ENCODE measurements at places on chromosomes 11 and 22.

- DNase-seq = no peak
Measured at GRCh38 chr11:33509632-33510031, 191.0 kb downstream of the C11orf91 start.

DNA sequence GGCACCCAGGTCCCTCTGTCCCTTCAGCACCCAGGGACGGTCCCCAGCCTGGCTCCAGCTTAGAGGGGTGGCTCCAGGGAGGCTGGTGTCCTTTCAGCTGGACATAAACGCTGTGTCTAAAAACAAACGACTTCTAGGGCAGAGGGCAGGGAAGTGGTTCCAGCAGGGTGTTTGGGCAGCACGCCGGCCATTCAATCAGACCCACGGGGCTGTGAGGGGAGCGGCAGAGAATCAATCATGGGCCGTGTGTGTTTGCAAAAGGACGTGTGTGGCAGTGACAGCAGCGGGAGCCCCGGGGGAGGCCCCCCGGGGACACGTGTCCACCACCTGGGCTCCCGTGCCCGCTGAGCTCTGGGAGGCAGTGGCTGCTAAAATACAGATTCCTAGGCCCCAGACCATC is 127.7 kb downstream of the MN1 start:
- no peak for DNase-seq

GRCh38 chr11:132852361-132852760 is 679.9 kb downstream of the OPCML start:
- DNase-seq = no peak

DNA sequence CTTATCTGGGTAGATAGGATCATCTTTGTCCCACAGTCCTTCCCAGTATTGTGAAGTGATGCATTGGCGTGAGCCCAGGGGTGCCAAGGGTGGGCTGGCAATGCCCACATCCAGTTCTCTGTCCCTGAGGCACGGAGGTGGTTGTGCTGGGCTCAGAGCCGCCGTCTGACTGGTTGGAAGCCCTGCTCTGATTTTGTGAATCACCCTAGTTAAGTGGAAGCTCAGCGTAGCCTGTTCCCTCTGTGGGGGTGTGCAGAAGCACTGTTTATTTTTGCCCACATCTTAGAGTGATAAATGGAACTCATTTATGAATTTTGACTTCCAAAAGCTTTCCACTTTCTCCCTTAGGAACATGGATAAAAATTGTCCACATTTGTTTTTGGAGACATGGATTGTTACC is 13.6 kb downstream of the BCR start:
- no peak for DNase-seq

DNA sequence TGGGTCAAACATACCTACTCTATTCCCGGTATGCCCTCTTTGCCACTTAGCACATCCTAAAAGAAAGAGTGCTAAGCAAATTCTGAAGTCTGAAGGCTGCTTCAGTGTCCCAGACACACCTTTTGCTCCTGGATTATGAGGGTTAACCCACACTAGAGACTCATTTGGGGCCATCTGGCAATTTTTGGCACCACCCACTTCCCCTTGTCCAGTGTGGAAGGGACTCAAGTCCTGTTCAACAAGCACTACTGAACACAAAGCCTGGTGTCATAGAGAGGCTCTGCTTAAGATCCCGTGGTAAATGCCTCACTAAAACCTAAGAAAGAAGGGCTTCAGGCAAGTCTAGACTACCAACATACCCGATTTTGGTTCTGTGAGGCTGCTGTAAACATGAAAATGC is 85.8 kb downstream of the SERGEF start:
- no peak for DNase-seq

GRCh38 chr22:30858976-30859713 is 109.4 kb downstream of the MORC2 start:
- no peak for DNase-seq

DNA sequence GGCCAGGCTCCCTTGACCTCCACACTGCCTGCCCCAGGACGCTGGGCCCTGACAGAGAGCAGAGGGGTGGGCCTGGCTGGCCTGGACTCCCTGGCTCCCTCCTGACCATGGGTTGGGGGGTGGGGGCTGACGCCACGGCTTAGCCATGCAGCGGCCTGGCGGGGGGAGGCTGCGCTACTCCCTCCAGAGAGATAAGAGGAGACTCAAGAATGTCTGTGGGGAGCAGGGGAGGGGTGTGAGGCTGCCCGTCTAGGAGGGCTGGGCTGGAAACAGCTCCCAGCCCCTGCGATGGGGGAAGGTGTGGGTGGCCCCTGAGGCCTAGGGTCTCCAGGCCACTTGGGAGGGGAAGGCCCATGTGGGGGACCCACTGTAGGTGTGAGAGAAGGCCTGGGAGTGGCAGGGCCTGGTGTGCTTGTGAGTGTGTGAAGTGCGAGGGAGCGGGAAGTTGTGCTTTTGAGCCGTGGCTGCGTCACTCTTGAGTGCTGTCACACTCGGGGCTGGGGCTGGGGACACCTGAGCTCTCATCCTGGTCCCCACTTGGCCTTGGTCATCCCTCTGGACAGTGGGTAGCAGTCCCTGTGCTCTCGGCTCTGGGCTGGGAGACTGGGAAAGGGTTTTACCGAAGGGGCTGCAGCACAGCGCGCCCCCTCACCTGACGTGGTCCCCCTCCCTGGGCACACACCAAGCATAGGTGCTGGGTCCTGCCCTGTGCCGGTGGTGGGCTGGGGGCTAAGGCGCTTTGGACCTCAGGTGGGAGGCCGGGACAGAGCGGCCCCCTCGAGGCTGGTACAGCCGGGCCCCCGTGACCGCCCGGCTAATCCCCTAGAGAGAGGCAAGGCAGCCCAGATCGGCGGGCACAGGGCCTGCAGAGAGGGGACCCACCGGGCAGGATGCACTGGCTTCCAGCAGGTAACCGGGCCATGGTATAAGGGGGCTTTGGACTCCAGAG is 2.4 kb downstream of the MYRF start:
- DNase-seq = no peak

DNA sequence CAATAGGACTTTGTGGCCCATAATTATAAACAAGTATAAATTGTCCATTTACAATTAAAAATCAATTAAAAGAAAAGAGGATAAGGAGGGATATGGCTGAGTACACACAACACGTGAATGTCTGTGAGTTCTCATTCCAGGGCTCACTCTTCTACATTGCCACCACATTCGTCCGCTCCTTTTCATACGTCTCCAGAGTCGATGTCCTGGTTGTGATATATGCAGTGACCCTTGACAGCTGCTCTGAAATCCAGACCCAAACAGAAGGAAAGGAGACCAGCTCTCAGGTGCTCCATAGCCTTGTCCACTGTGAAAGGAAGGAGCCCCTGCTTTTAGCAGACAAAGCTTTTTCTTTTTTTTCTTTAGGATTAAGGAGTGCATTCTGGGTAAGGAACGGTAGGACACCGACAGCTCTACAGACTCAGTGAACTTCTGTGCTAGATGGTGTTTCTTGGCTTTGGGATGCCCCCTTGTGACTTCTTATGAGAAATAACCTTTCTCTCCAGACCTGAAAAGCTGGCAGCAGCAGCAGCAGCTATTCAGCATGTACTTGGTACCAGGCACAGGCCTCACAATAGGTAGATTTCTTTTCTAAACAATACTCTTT is 19.7 kb upstream of the DNAJB13 start:
- DNase-seq = no peak

DNA sequence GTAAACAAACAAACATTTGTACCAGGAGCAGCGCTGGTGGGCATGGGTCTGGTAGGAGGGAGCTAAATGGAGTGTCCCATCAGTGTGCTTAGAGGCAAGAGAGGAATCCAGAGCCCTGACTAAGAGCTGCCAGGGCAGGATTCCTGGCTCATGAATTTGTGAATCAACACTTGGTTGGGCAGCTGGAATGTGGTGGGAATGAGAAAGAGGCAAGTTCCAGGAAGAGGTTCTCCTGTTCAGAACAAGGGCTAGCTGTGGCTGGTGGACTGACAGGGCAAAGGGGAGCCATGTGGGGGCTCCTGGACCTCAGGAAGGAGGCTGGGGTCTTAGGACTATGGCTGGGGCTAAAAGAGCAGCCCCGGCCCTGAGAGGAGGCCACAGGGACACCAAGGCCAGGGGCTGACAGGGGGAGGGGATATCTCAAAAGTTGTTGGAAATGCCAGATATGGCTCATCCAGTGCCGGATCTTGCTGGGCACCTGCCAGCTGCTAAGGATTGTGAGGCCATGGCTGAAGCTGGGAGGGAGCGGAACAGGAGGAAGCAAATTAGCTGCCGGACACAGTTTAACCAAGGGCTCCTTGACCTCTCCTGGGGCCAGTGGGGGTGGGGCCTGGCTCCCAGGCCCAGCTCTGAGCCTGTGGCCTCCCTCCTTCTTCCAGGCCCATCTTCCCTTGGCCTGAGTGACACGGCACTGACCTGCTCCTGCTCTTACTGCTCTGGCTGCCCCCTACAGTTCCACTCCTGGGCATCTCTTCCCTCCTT is 14.6 kb upstream of the P2RY6 start:
- DNase-seq = no peak

DNA sequence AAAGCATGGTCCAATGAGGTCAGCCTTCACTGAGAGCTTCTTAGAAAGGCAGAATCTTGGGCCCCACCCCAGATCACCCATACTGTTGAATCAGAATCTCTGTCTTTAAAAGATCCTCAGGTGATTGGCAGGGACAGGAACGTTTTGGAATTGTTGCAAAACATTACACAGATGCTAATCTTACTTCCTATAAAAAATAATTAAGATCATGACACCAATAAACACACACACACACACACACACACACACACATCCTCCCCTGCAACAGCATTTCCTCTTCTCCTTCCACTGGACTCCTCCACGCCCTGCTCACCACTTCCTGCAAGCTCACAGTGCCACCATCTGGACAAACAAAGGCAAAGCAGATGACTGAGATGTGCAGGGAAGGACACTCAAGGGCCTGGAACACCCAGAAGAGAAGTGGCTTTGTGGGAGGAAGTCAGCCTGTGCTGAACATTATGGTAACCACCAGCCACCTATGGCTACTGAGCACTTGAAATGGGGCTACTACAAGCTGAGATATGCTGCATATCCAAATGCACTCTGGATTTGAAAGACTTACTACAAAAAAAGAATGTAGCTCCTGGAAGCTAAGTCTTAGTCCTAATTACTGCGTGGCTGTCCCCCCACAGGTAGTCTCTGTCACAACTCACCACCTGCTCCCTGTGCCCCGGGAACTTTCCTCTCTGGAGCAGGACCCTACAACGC is 65.6 kb downstream of the BTG4 start:
- DNase-seq = peak; percentile 54

DNA sequence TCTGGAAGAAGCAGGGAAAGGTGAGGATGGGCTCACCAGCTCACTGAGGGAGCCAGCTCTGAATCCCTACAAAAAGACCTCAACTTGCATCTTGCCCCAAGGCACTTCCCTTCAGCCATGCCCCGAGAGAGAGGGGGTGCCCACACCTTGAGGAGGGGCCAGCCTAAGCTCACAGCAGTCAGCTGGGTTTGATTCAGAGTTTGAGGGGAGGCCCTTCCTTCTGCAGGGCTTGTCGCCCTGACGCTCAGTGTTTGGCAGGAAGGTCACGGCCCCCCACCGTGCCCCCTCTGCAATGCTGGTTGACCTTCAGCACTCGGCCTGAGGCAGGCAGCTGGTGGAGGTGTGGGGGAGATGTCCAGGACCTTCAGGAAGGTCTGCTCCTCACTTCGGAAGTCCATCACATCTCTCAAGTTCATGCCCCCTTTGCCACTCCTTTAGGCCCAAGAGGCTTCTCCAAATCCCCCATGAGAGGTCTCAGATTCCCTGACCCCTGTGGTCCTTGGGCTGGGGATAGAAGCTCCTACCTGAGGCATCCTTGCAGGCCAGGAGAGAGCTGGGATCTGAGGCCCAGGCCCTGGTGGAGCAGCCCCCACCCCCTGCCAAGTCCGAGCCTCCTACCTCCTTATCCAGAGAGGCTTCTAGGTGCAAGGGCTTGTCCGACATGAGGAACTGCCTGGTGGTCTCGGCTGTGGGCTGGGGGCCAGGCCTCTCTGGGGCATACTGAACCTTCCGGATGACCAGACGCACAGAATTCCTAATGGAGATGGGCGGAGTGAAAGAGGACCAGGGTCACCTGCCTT is 37.6 kb downstream of the TPBGL start:
- no peak for DNase-seq

GRCh38 chr22:40441761-40442390 is 71.5 kb downstream of the SGSM3 start:
- DNase-seq = no peak

DNA sequence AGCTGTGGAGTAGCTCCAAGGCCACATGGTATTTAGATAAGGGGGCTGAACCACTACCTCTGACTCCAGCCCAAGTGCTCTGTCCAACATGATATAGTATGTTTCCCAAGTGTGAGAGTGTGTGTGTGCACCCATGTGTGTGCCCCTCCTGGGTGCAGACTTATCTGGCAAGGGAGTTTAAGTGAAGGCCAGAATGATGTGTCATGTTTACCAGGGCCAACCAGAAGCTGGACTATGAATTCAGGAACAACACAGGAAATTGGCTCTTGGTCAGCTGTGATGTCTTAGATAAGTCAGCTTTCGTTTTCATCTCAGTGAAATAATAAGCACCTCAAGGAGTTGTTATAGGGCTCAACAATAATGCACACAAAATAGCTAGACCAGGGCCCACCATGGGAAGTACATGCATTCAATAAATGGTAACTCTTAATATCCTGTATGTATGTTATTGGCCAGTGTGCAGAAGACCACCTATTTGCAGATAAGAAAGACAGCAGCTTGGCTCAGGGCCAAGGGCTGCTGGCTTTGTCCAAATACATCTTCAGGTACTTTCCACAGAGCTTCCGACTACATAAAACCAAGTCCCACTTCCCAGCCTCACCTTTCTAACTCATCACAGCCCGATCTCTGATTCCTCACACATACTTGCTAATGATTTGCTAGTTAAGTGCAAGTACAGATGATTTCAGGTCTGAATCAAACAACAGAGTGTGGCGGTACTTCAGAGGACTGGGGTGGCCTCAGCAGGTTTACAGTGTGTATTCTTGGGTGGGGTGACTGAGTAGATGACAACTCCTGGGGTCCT is 120.9 kb downstream of the ME3 start:
- no peak for DNase-seq

DNA sequence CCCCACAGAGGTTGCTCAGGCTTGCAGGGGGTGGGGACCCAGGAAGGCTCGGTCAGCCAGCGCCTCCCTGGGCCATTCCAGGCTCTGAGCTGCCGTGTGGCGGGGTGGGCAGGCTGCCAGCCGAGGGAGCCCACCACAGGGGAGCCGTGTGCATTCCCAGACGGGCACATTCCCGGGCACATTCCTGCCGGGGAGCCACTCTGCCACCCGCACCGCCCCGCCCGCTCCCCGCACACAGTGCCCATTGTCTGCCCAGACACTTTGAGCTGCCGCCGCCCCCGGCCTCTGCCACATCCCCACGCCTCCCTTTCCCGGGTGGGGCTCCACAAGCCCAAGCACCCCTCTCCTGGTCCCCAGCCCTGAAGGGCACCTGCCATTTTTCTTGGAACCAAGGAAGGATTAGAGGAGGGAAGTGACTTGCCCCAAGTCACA is 27.4 kb downstream of the RPL3 start:
- no peak for DNase-seq

- DNase-seq = no peak
Measured at GRCh38 chr11:5196731-5197130, 3.8 kb downstream of the OR51V1 start.

GRCh38 chr22:30309951-30310741 is 16.6 kb downstream of the TBC1D10A start:
- DNase-seq = no peak

All from activated CD4-positive, alpha-beta T cell treated with anti-CD3 and anti-CD28 coated beads, Interleukin-2, amount 50 U/mL, for 4 hours (primary cell).